ENCODE measurements at places on chromosomes 1 and 21.

DNA sequence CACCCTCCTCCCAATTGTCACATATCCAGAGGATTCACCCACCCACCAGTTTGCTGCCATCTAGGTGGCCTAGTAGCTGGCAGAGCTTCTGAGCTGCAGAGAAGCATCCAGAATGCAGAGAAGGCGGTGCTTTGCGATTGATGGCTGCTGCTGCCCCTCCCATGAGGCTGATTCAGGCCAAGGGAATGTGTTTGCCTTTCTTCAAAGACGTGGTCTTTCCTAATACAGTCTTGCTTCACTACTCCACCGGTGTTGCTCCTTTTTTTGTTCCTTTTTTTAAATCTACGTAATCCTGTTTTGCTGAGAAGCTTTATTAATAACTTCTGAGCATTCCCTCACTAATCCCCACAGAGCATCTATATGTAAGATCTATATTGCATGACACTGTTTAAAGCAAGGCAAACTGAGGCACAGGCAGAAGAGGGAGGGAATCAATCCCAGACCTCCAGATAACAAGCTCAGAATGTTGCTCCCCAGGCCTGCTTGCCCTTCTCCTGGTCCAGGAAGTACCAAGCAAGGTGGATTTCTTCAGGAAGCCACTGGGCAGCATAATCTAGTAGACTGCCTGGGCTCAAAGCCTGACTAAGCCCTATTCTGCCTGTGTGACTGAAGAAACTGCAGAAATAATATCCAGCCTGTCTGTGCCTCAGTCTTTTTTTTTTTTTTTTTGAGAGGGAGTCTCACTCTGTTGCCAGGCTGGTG lies 275.5 kb upstream of the FMN2 start:
- DNase-seq: no peak

- peak; percentile 84 for DNase-seq
These were observed 51.4 kb downstream of the KIF21B start for GRCh38 chr1:200971955-200972711.

- DNase-seq: no peak
These were observed 3.6 kb upstream of the MAP1LC3C start for GRCh38 chr1:242002510-242002909.

GRCh38 chr1:68142461-68142860 lies 89.9 kb downstream of the WLS start:
- DNase-seq: no peak

DNA sequence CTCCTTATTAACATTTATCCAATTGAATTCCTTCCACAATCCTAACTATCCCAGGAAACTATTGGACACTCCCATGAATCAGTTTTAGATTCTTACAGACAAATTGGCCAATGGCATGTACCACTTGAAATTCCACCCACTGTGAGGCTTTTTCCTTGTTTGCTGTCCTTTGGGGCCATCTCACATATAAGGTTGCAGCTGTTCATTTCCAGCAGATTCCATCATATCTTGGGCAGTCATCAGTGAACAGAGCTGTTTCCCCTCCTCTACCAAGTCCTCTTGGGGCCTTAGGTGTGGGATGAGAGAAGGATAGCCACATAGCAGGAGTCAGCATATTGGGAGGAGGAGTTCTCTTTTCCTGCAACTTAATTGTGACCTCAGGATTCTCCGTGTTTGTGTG lies 109.1 kb downstream of the HHAT start:
- DNase-seq: no peak

All from NCI-H2081 (cell line).